ENCODE measurements at places on chromosomes 11 and 22. TPM values are rescaled to one million over a fixed set of nuclear protein-coding genes. Genes with fewer than 3 reads are reported as not detected.

The SIAE gene
- 22.8 TPM for total RNA-seq

- no peak for DNase-seq
Measured at GRCh38 chr11:93984196-93984567, 37.0 kb upstream of the HEPHL1 start.

The CCDC179 gene
- not detected for total RNA-seq

The DNAJC24 gene
- total RNA-seq: 14.2 TPM

The OR6T1 gene
- not detected for total RNA-seq

DNA sequence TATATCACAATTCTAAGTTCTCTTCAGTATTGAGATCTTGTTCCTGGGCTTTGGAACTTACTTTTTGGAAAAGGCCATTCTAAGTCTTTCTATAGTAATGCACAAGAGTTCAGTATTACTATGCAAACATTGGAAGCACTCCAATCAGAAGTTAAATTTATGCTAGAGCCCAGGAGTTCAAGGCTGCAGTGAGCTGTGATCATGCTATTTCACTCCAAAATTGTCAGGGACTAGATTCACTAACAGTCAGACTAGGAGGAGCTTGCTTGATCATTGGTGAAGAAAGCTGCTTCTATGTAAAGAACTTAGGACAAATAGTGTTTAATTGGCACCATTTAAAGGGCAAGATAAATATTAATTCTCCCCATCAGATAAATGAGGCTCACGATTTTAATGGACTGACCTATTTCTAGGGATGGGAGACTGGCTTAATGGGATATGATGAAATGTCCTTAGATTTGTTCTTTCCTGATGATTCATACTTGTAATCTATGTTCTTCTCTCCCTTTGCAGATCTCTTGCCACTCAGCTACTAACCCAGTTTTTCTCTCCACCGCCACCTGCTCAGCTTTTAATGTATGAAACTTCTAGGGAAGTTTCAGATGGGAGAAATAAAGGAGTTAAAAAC lies 32.6 kb upstream of the TMEM123 start:
- no peak for DNase-seq

The NELL1 gene
- total RNA-seq: 0.02 TPM

- no peak for DNase-seq
Measured at GRCh38 chr11:1745701-1746320, 4.6 kb downstream of the IFITM10 start.

The MS4A6E gene
- total RNA-seq: not detected

- no peak for DNase-seq
Measured at GRCh38 chr11:94938095-94939055, 35.0 kb downstream of the CWC15 start.

GRCh38 chr11:68983801-68984200 lies 3.0 kb upstream of the MRGPRD start:
- DNase-seq: no peak

GRCh38 chr11:102427068-102427467 lies 25.5 kb downstream of the TMEM123 start:
- no peak for DNase-seq

The TUB gene
- total RNA-seq: 7.8 TPM

GRCh38 chr11:76790251-76790650 lies 7.1 kb downstream of the TSKU start:
- DNase-seq: no peak

The CDC45 gene
- total RNA-seq: 58.0 TPM

GRCh38 chr11:102289592-102289991 lies 27.7 kb upstream of the BIRC3 start:
- no peak for DNase-seq

GRCh38 chr11:61357233-61357893 lies 4.3 kb downstream of the CYB561A3 start:
- no peak for DNase-seq

GRCh38 chr11:2133241-2134021 lies 5.8 kb downstream of the IGF2 start:
- DNase-seq: no peak

The CLCF1 gene
- total RNA-seq: 8.3 TPM

GRCh38 chr11:68043349-68044144 lies 4.7 kb downstream of the TCIRG1 start:
- no peak for DNase-seq

DNA sequence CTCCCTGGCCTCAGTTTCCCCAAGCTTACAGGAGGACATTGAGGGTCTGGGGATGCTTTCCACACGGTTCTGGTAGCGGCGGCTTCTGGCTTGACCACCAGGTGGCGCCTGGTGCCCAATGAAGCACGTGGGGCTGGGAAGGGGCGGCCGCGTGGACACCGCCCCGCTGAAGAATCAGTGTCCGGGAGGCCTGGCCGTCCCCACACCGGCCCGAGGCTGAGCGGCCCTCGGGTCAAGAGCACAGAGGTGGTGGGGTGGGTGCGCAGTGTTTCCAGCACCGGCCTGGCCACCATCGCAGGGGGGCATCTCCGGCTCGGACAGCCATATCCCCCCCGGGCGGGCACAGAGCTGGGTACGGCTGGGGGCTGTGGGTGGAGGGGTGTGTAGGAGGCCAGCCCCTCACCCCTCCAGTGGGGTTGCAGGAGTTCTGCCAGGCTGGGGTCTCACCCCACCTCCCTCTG lies 27.8 kb upstream of the PPARA start:
- peak; percentile 49 for DNase-seq

DNA sequence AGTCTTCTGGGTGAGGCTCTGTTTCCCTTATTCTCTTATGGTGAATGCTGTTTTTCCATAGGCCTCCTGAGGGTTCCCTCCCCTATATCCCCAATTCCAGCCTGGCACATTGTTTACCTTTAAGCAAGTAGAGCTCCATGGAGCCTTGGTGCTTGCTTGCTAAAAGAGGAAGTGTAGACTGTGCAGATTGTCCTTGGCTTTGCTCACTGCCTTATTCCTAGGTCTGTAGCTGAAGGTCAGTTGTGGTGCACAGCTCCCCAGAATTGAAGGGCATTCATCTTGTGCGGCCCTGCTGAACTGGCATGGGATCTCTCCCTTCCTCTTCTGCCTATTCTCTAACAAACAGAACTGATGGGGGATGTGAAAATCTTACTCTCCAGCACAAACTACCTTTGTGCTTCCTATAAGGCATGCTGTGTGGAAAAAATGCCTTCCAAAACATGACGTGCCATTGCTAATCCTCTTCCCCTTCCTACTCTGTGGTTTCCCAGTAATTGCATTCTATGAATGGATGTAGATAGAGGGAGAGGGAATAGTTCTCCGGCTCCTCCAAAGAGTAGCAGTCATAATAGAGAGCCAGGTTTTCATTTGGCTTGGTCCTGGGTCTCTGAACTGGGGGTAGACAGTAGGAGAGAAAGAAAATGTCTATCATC lies 34.2 kb upstream of the PLET1 start:
- DNase-seq: peak; percentile 85

Data from H4 (cell line).